ENCODE measurements at places on chromosomes 7 and 10.

- DNase-seq = no peak
Measured at GRCh38 chr10:86107131-86107530, 259.5 kb downstream of the GRID1 start.

- no peak for DNase-seq
Measured at GRCh38 chr10:79056361-79056735, 12.4 kb upstream of the ZMIZ1 start.

- DNase-seq = no peak
Measured at GRCh38 chr7:102081244-102081627, 205.4 kb upstream of the SH2B2 start.

DNA sequence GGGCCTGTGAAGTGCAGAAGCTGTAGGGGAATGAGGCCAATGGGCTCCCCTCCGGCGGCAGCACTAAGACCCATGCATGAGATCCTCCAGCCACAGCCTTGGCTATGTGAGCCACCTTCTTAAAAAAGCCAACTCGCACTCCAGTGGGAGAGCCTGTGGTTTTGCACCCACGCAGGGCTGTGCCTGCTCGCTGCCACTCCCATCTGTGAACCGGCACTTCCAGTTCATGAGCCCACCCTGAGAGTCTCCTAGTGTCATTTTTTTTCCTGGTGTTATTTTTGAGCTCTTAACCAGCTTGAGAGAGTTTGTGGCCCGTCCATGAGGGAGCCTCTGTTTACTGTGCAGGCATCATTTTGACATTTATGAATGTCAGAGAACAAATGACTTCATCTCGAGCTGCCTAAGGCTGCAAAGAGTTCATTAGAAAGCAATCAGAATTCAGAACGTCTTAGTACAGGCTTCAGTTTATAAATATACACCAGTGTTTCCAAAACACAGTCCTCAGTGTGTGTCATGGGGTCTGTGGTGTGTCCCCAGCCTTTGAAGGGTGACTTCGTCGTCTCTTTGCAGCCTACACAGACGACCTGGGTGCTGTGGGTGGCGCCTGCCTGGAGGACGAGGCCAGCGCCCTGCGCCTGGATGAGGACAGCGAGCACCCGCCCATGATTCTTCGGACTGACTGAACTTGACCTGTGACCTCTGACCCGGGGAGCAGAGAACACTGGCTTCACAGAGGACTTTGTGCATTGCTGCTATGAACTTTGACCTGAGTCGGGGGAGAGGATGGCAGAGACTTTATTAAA is 40.4 kb downstream of the WIPI2 start:
- no peak for DNase-seq

- no peak for DNase-seq
Measured at GRCh38 chr10:95289003-95289920, 1.5 kb downstream of the PDLIM1 start.

- no peak for DNase-seq
Measured at GRCh38 chr7:110612680-110613079, 478.2 kb upstream of the LRRN3 start.

- no peak for DNase-seq
Measured at GRCh38 chr7:129824291-129825208, 128.2 kb downstream of the UBE2H start.

DNA sequence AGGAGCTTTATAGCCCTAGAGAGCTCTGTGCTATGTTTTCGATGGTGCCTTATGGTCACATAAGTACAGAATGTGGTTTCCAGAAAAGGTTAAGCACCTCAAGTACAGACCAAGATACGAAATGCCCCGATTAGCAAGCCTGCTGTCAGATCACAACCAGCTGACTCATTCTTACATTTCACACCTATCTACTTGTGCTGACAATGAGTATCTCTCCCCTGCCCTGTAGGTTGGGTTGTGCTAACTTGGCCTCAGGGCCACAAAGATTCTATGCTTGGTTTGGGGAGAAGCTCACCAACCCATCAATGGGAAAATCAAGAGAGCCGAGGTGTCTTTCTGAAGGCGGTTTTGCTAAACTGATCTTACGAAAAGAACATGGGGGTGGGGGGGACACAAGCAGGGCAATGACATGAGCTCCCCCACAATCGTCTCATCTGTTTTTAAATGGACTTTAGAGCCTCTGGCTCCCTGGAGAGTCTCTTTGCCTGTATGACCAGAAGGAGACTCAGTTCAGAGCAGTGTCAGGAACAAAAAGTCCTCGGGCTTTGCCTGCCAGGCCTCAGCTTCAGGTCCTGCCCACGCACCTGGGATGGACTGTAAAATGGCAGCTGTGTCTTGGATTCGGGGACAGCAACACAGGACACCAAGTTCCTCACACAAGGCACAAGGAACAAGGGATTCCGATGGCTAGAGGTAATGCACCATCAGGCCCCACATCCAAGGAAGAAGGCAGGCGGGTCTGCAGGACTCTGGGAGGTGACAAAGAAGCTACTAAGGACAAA is 55.1 kb downstream of the FAM53B start:
- no peak for DNase-seq

DNA sequence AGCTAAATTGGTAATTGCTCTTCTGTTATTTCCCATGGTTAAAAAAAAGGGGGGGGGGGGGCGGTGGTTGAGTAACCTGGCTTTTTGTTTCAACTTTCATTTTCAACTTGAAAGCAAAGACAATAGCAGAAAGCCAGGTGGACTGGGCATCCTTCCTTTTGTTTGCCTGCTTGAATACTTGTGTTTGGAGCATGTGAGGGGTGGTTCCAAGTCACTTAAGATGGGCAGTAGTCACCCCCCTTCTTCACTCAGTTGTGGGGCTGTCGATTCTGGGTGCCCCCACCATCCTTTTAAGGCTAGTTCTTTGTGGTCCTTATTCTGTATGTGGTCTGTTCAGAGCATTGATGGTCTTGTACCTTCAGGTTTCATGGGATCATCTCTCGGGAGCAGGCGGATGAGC is 165.6 kb upstream of the PRR15 start:
- DNase-seq = no peak

DNA sequence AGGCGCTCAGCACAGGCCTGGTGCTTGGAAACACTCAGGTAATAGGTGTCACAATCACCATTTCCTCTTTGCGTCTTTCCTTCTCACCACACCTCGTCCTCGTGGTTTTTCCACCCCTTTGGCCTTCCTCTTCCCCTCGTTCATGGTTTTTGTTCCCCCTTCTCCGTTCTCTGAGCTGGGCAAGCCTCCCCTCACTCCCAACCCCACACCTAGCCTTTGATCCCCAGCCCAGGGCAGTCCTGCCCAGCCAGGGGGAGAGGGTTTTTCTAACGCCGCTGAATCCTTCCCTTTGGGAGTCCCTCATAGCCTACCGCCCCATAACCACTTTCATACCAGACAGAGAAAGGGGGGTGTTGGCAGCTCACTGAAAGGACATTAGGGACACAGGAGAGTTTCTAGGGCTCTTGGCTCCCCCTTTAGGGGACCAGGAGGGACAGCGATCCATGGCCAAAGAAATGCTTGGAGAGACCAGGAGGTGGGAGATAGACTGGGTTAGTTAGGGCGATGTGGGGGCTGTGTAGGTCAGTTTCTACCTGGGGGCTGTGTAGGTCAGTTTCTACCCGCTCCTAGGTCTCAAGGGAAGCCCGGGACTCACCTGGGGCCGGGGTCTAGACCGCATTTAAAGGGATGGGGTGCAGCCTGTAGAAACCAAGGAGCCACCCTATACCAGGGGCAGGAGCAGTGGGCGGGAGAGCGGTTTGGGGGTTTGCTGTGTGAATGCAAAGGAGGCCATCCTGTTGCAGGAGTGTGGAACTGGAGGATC is 1.4 kb downstream of the EPHB4 start:
- DNase-seq = no peak

DNA sequence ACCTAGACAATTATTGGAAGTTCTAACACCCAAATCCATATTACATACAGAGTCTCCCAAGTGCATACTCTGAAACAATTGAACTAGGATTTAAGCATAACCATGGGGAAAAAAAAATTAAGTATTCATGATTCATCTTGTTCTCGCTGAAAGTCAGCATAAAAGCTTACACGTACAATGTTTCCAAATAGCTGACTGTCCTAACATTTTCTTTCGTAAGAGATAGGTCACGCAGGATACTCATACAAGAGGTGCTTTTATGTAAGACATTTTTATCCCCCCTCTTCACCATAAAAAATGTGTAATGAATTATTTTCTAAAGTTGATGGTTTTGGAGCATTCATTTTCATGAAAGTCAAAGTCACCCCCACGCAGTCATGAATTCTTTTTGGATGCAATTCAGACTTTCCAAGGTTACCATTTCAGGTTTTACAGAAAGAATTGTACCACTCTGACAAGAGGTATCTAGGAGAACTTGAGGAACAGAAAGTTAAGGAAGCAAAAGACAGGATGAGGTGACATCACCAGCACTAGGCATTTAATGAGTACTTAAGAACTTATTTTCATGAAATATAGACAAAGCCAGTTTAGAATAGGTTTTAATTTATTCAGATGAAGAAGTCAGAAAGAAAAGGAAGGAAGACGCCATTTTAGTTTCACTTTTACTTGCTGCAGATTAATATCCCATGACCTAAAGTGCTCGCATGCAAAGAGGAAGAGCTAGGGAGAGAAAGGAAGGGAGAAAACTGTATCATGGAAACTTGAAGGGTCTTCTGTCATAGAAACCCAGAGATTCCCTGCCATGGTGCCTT is 55.8 kb downstream of the TMEM26 start:
- DNase-seq = no peak

- DNase-seq = no peak
Measured at GRCh38 chr7:128974241-128974934, 36.7 kb downstream of the IRF5 start.

DNA sequence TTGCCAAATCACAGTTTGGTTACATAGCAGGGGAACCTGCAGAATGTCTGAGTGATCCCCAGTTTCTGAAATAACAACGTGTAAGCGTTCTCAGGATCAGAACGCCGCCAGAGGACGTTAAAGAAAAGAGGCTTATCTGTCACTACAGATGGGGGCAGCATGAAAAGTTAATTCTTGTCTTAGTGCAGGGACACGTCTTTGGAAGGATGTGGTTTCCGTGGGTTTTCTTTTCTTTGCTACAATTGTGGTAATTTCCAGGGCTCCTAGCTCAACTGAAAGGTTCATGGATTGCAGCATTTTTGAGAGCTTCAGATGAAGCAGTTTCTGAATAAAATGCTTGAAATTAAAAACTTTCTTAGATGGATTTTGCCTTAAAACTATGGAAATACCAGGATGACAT is 106.6 kb downstream of the PRKCQ start:
- DNase-seq = no peak

DNA sequence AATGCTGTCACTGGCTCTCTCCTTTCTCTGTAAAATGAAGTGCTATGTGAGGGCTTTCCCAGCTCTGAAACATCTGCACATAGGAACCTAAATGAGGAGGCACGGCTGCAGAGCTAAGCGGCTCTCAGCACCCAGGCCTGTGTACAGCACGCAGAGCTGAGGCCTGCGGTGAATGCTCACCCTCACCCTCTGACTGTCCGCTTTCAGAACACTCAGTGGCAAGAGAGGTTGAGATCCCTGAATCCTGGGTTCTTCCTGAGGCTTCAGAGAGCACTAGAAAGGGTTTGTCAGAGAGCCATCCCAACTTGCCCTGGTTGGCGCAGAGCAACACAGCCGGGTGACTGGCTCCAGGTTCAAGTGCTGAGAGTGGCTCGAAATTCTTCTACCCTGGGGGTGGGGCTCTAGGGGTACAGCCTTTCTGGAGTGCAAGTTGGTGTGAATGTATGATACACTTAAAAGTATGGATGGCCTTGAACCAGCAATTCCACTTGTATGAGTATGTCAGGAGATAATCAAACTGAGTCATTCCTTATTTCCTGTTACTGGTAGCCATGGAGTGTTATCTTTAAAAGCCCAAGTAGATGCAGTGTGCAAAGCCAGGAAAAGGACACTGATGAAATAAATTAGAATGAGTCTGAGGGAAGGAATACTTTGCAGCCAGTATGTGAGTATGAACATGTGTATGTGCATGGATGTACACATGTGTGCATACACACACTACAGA is 1.7 kb upstream of the CCDC201 start:
- DNase-seq = no peak

GRCh38 chr7:36865019-36865418 is 140.7 kb upstream of the AOAH start:
- DNase-seq = no peak

DNA sequence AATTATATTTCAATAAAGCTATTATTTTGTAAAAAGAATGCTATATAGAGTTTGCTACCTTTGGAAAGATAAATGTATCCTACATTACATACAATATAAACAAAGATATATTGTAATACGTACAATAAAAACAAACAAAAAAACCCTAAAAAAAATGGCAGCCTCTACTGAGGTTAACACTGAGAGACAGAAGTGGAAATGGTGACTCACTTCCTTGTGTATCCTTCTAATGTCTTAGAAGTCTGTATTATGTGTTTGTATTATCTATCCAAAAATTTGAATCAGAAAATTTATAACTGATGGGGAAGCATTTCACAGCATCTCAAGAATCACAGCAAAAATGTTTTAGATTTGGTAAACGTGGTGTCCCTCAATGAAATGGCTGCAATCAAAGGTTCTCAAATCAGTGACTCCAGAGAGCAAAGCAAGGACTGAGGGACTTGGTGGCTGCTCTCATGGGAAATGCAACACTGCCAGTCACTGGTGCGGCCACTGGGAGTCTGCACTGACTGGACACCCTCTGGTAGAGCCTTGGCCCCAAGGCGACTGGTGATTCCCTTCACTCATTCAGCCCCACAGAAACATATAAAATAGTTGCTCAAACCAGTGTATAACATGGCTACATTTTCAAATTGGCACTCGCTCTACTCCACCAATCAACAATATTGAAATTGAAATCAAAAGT is 53.8 kb downstream of the PANK1 start:
- no peak for DNase-seq

DNA sequence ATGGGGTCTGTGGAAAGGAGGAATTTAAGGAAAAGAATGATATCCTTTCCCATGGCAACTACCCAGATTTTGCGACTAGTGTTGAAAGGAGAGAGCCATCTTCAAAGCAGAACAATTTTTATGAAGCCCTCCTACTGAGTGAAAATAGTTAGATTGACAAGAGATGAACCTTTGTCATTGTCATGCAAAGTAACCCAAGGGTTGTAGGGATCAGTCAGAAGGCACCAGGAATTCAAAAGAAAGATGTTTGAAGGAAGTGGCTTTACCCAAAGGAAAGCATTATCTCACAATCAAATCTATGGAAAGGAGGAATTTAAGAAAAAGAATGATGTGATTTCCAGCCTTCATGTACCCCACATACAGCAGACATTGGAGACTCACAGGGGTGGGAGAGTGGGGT is 544.4 kb downstream of the IPMK start:
- DNase-seq = no peak

DNA sequence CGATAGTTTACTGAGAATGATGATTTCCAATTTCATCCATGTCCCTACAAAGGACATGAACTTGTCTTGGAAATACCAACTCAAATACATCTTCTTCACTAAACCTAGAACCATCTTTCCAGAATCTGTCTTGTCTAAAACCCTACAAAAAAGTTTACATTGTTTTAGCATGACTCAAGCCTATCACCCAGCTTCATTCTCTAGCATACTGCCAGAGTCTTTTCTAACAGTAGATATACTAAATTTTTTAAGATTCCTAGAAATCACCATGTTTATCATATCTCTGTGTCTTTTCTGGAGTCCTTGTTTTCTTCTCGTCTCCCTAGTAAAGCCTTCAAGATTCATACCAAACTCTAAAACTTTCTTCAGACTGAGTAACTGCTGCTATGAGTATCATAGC is 129.7 kb downstream of the SEMA3E start:
- no peak for DNase-seq
